Prostate gland (tissue), 2 donors: ENCODE measurements at places on chromosomes 13 and 19. TPM values are rescaled to one million over a fixed set of nuclear protein-coding genes. Genes with fewer than 3 reads are reported as not detected.

GRCh38 chr13:78298657-78299056 lies 304.7 kb downstream of the POU4F1 start:
- no peak for DNase-seq

DNA sequence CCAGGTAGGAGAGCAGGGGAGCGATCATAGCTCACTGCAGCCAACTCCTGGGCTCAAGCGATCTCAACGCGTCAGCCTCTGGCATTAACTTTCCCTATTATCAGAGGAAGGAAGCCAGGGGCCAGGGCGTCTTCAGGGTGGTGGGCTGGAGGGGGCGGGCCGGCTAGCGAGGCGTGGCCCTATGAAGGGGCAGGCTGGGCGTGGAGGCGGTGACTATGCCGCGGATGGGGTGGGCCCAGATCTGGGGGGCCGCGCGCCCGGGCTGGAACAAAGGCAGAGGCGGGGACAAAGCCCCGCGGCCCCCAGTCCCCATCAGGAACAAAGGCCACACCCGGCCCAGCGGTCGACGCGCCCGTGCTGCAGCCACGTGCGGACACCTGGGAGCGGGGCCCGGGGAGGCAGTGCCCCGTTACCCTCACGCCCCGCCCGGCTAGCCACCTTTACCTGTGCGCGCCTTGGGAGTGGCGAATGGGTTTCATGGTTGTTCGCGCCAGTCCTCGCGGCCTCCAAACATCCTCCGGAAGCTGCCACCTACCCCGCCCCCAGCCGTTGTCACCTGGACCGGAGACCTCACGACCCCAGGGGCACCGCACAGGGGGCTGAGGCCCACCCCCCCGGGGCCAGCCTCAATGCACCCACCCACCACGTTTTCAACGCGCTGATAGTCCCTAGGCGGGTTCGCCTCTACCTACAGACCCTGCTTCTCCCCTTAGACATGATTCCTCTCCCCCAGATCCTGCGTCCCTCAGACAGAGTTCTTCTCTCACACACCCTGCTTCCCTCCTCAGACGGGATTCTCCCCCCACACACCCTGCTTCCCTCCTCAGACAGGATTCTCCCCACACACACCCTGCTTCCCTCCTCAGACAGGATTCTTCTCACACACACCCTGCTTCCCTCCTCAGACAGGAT lies 5.4 kb upstream of the TRIM28 start:
- DNase-seq, result no peak

DNA sequence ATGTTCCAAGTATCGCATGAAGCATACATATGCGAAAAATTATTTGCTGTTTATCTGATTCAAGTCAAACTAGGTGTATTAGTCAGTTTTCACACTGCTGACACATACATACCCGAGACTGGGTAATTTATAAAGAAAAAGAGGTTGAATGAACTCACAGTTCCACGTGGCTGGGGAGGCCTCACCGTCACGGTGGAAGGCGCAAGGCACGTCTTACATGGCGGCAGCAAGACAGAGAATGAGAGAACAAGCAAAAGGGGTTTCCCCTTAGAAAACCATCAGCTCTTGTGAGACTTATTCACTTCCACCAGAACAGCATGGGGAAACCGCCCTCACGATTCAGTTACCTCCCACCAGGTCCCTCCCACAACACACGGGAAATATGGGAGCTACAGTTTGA lies 13.0 kb upstream of the PROZ start:
- DNase-seq, result no peak

GRCh38 chr19:13033819-13034611 lies 38.7 kb downstream of the NFIX start:
- no peak for DNase-seq

The EDDM13 gene
- total RNA-seq, result not detected

The FPR1 gene
- 5.6 TPM for total RNA-seq
